HFFc6 (cell line): ENCODE measurements at places on chromosomes 16 and 17.

- DNase-seq, result no peak
Observed at GRCh38 chr17:15250135-15250860, 14.8 kb downstream of the PMP22 start.

GRCh38 chr16:1485847-1486496 lies 2.8 kb downstream of the PTX4 start:
- no peak for DNase-seq

DNA sequence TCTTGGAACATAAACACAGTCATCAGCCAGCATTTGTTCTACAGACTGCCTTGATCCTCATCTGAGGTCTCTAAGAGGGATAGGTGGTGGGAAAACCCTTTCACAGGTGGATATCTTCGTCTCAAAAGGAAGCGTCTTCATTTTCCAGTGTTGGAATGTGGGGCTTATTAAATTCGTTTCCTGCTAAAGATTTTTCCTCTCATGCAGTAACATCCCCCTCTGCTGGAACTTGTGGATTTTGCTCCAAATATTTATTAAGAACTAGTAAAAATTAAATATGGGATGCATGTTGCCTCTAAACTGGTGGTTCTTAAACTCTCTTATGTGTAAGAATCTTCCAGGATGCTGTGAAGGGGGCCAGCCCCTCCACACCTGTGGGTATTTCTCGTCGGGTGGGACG lies 20.1 kb upstream of the MLYCD start:
- DNase-seq, result peak; percentile 38

DNA sequence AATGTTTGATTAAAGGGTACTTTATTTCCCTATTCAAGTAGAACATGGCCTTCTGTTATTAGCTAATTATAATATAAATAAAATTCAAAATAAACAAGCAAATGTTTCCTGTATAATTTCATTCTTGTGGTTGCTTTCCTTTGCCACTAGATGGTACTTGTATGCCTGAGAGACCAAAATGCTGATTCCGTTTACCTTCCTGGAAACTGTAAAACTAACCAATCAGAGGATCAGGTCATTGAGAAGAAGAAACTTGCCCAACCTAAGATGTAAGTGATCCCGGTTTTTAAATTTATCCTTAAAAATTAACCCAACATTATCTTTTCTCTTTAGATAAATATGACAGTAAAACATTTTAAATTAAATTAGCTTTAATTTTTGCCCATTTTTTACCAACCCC lies 8.1 kb upstream of the ABCA5 start:
- peak; percentile 8 for DNase-seq

GRCh38 chr17:81256616-81257015 lies 17.5 kb downstream of the NDUFAF8 start:
- peak; percentile 20 for DNase-seq

GRCh38 chr16:87828907-87829621 lies 40.2 kb downstream of the SLC7A5 start:
- DNase-seq, result no peak

DNA sequence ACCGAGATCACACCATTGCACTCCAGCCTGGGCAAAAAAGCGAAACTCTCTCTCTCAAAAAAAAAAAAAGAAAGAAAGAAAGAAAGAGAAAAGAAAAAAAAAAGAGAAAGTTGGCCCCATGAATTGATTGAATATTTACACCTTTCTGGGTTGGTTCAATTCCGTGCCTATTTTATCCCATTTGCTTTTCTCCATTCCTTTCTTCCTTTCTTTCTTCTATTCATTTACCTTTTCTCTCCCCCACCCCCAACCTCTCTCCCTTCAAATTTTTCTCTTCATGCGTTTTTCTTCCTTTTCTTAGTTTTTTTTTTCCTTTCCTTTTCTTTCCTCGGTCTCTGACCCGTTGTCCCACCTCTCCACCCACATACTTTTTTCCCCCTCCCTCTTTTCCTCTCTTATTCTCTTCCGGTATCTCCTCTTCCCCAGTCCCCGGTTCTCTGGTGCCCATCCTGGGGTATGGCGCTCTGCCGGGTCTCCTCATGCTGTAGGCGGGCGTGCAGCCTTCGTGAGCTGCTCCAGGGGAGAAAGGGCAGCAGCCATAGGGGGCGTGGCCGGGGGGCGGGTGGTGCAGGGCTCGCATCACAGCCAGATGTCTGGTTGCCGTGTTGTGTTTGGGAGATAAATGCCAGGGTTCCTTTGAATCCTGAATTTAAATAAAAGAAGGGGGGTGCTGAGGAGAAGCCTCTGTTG lies 5.3 kb upstream of the COL1A1 start:
- DNase-seq, result no peak

GRCh38 chr16:85594978-85595661 lies 18.0 kb upstream of the GSE1 start:
- no peak for DNase-seq

DNA sequence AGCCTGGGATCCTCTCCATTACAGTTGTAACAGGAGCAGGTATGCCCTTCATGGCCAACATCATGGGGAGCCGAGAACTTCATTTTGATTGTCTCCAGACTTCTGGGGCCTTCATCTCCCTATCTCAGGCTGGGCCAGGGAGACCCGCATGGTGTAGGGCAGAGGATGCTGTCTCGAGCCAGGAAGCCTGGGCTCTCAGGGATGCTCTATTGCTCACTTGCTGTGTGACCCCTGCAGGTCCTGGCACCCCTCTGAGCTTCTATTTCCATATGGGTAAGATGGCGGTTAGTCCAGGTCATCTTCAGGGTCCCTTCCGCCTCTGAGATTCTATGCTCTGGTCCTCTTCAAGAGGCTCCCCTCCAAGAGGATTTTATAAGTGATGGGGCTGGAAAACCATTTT lies 20.6 kb upstream of the RNF135 start:
- DNase-seq, result no peak
